ENCODE measurements at places on chromosomes 7 and 10.

- DNase-seq: no peak
Measured at GRCh38 chr7:2425749-2426148, 22.3 kb downstream of the CHST12 start.

- no peak for DNase-seq
Measured at GRCh38 chr10:112752288-112752687, 197.8 kb upstream of the TCF7L2 start.

GRCh38 chr10:103893817-103894216, 24.2 kb downstream of the STN1 start:
- DNase-seq: no peak

- peak; percentile 12 for DNase-seq
Measured at GRCh38 chr10:58436071-58436470, 50.9 kb downstream of the TFAM start.

DNA sequence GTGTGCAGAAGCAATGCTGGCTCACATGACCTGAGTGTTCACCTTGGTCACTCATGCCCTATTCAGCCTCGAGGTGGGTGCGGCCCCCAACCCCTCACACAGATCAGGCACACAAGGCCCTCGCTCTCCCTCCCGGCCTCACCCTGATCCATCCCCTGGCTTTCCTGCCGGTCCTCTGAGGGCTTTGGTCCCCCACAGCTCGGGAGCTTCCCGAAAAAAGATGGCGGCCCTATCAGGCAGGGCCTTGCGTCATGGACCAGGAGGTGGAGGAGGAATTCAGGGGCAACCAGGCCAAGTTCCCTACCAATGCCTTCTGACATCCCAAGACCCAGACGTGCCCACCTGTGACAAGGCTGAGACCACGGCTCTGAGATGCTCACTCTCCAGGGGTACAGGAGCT, 43.7 kb upstream of the DNAAF5 start:
- no peak for DNase-seq

DNA sequence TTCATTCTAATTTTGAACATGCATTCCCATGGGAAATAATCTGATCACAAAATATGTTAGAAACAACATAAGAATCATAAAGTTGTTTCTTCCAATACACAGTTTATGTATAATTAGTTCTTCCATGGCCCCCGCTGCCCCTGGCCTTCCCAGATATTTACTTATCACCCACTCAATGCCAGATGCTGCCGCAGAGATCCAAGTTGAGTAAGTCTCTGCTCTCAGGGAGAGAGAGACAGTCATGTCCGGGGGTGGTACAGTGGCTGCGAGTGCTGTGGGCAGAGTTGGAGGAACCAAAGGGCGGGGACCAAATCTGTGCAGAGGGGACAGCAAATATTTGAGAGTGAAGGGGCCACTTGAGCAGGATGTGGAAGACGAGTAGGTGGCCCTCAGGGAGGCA, 37.1 kb downstream of the COL26A1 start:
- no peak for DNase-seq

GRCh38 chr7:40095230-40095629, 39.2 kb downstream of the MPLKIP start:
- no peak for DNase-seq

- DNase-seq: no peak
Measured at GRCh38 chr7:78017591-78018100, 219.1 kb downstream of the PHTF2 start.

- DNase-seq: no peak
Measured at GRCh38 chr7:81013083-81013817, 94.4 kb upstream of the SEMA3C start.

GRCh38 chr7:48305661-48306060, 134.4 kb downstream of the ABCA13 start:
- no peak for DNase-seq

- DNase-seq: no peak
Measured at GRCh38 chr7:79403879-79404278, 49.6 kb downstream of the MAGI2 start.

DNA sequence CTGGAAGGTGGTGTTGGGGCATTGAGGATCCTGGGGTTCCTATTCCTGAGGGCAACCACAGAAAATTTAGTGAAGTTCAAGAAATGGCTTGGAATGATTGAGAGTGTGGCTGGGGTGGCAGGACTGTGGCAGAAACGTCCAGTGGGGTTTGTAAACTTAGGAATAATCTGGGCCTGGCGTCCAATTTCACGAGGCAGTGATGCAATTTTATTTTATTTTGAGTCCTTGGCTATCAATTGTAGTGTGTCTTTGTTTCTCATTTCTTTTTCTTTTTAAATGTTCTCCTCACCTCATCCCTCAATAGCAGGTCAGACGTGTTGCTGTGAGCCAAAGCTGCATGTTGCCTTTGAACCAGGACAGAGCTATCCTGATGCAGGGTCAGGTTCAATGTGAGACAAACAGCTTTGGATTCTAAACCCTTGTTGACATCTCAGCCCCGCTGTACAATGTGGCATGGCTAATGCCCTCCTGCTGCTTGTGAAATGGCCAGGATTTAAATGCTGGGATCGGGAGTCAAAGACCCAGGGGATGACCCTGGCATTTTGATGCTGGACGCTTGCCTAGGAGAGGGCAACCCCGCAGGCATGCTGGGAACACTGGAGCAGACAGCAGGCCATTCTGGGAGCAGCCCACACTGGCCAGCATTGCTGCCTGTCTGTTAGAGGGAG, 64.8 kb downstream of the RBM20 start:
- DNase-seq: no peak

- peak; percentile 41 for DNase-seq
Measured at GRCh38 chr10:62852961-62853702, 37.0 kb upstream of the EGR2 start.

- DNase-seq: no peak
Measured at GRCh38 chr7:138542183-138542582, 82.1 kb downstream of the TRIM24 start.

- DNase-seq: no peak
Measured at GRCh38 chr10:117266812-117267211, 25.9 kb downstream of the SLC18A2 start.

DNA sequence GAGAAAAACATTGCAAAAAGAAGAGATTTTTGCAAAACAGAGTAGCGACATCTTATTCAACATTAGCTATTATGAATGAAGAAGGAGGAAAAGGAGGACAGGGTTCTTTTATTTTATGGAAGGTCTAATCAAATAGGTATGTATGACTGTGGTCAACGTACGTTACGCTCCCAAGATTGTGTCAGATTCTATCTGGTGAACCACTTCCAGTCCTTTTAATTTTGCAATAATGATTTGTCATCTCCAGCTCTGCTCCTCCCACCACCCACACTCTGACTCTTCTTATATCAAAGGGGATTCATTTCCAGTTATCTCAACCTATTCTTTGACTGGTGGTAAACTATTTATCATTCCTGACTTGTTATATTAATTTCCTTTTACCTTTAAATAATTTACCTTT, 259.9 kb downstream of the CACNA2D1 start:
- no peak for DNase-seq

DNA sequence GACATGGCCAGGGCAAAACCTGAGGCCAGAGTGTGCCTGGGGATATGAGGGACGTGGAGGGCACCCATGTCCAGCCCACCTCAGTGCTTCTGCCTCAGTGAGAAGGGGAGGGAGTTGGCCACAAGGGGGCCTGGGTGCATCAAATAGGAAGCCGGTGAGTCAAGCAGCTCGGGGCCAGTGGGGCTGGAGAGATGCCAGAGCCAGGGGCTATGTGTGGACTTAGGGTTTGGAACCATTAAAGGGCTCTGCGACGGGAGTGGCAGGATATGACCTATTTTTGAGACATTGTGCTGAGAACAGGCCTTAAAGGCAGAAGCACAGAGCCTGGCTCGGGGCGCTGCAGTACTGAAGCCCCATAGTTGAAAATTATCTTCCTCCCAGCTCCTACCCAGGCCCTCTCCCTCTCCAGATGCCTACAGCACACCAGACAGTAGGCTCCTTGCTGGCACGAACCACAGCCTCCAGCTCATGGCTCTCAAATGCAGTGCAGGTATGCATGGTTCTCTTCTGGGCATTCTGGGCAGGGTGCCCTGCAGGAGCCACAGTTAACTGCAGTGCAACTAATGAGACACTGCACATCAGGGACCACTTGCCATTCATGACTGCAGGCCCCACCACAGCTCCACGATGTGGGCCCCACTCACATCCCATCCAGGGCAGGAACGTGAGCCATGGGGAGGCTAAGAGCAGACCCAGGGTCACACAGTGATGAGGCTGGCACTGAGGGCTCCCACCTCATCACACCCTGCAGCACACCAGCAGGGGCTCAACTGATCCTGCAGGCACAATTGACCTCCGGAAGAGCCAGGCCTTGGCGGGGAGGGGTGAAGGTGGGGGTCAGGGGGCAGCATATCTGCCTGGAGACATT, 7.2 kb upstream of the PGAM2 start:
- DNase-seq: peak; percentile 35

GRCh38 chr7:155138204-155138603, 68.1 kb downstream of the HTR5A start:
- DNase-seq: no peak

DNA sequence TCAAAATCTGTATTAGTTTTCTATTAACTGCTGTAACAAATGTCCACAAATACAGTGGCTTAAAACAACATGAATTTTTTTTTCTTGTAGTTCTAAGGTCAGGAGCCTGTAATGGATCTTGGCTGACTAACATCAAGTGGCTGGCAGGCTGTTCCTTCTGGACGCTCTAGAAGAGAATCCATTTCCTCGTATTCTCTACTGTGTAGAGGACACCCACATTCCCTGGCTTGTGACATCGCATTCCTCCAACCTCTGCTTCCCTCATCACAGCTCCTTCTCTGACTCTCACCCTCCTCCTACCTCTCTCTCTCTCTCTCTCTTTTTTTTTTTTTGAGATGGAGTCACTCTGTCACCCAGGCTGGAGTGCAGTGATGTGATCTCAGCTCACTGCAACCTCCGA, 4.8 kb upstream of the CALHM1 start:
- no peak for DNase-seq

GRCh38 chr10:10878963-10879362, 138.7 kb upstream of the CELF2 start:
- no peak for DNase-seq

DNA sequence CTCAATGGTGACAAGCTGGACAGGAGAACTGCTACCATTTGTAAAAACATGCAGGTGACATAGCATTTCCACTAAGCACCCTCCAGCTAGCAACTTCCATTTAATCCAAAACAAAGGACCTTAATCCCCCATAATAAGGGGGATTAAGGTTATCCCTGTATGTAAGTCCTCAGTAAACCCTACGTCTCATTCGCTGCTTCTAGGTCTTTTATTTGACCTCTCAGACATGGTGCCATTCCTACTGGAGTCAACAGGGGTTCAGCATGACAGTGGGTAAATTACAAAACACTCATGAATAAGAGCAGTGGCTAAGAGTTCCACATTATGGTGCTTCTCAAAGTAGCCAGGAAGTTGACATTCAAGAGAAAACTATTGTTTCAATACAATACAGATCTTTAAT, 121.8 kb upstream of the CAV2 start:
- no peak for DNase-seq

GRCh38 chr7:18165166-18165565, 137.5 kb upstream of the PRPS1L1 start:
- DNase-seq: no peak

DNA sequence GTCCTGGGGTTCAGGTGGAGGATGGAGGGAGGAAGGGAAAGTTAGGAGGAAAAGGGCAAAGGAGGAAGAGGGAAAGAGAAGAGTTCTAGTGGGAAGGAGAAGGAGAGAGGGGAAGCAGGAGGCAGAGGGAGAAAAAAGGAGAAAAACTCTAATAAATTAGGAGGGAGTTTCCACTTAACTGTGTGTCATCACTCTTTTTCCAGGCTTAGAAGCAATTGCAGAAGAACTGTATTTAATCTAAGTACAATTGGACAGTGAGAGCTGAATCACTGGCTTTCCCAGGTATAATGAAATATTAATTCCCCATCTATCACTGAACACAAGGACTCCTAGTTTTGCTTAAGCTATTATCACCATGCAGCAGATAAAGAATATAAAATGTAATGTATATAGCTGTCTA, 76.8 kb downstream of the CREB3L2 start:
- no peak for DNase-seq

DNA sequence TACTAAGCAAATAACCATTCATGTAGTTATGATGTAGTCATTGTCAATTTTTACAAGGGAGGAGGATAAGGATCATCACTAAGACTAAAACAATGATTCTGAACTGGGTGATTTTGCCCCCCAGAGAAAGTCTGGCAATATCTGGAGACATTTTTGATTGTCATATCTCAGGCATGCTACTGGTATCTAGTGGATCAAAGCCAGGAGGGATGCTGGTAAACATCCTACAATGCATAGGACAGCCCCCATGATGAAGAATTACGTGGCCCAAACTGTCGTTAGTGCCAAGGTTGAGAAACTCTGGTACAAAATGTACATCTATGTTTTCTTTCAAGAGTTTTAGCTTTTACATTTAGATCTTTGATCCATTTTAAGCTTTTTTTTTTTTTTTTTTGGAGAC, 57.3 kb downstream of the GBF1 start:
- no peak for DNase-seq

GRCh38 chr10:26391701-26392695, 46.1 kb upstream of the APBB1IP start:
- peak; percentile 4 for DNase-seq

- no peak for DNase-seq
Measured at GRCh38 chr10:70368774-70369482, 13.5 kb downstream of the LRRC20 start.

GRCh38 chr10:6008497-6009142, 31.3 kb upstream of the IL15RA start:
- DNase-seq: no peak

DNA sequence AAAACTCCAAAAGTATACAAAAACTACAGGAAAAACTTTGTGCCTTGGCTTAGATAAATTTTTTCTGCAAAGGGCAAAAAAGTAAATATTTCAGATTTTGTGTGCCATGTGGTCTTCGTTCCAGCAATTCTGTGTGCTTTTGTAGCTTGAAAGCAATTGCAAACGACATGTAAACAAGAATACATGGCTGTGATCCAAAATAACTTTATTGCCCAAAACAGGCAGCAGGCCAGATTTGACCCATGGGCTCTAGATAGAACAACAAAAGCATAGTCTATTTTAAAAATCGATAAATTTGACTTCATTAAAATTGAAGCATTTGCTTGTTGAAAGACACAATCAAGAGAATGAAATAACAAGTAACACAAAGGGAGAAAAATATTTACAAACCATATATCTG, 336.6 kb downstream of the HPSE2 start:
- DNase-seq: no peak

DNA sequence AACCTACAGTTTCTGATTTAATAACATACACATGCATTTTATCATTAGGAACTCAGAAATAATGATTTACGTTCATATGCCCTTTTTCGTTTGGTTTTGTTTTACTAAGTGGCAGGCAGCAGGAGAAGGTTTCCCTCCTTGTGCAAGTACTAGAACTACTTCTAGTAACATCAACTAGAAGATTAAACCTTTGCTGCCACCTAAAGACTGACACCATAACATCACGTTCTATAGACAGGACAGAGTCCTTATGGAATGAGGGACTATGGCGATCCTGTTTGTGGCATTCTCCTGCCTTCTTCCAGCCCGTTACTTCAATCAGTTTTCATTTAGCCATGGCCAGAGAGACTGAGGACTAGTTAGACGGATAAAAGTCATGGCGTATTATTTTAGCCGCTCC, 53.2 kb downstream of the GAD2 start:
- DNase-seq: no peak
